ENCODE measurements at places on chromosomes 2 and 18. TPM values are rescaled to one million over a fixed set of nuclear protein-coding genes. Genes with fewer than 3 reads are reported as not detected.

Gene ATP6V1C2
- total RNA-seq: not detected

Gene RAX
- total RNA-seq: not detected

Gene SPP2
- not detected for total RNA-seq

Gene COLEC11
- 0.50 TPM for total RNA-seq

Gene PDE11A
- total RNA-seq: not detected
